ENCODE measurements at places on chromosomes 1 and 21.
A peak's percentile ranks its signal among the peaks of the same experiment; 100 is the strongest.

DNA sequence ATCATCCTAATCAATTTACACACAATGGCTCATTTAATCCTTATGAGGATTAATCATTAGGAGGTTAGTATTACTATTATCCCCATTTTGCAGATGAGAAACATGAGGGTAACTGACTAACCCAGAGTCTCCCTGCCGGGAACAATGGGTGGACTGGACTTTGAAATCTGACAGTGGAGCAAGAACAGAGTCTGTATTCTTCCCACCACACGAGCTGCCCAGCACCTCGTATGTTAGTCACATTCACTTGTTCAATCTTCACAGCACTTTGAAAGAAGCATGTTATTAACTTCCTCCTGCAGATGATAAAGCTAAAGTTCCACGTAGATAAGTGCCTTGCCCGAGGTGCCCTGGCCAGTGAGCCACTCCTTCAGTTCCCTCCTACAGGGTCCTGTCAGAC is 12.4 kb downstream of the C8B start:
- DNase-seq: no peak

- no peak for DNase-seq
These were observed 174.6 kb downstream of the RWDD3 start for GRCh38 chr1:95408507-95409136.

DNA sequence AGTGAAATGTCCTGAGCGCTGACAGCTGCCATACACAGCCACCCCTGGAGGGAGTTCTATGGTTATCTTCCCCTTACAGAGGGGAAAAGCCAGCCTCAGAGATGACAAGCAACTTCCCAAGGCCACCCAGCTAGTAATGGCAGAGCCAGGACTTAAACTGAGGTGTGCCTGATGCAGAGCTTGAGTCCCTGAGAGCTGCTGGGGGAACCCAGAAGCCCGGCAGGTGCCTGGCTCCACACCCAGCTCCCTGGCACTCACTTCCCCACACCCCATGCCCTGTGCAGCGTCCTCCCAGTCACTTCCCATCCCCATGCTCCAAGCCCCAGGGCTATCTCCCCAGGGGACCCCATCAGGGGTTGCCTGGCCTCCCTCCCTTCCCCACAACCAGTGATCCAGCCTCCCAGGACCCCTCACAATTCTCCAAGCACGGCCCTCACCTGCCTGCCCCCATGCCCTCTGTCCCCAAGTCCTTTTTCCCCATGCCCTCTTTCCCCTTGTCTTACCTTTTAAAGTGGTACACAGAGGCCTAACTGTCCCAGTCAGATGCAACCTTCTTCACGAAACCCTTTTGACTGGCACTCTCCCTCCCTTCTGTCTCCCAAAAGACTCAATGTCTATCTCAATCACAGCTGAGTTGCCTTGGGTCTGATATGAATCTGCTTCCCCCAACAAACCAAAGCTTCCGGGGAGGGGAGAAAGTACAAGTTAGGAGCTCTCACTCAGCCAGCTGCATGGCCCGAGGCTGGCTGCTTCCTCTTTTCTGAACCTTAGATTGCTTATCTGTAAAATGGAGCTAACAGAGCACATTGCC is 39.8 kb upstream of the LRP8 start:
- peak; percentile 47 for DNase-seq

GRCh38 chr1:87673748-87674147 is 345.1 kb downstream of the LMO4 start:
- DNase-seq: no peak

DNA sequence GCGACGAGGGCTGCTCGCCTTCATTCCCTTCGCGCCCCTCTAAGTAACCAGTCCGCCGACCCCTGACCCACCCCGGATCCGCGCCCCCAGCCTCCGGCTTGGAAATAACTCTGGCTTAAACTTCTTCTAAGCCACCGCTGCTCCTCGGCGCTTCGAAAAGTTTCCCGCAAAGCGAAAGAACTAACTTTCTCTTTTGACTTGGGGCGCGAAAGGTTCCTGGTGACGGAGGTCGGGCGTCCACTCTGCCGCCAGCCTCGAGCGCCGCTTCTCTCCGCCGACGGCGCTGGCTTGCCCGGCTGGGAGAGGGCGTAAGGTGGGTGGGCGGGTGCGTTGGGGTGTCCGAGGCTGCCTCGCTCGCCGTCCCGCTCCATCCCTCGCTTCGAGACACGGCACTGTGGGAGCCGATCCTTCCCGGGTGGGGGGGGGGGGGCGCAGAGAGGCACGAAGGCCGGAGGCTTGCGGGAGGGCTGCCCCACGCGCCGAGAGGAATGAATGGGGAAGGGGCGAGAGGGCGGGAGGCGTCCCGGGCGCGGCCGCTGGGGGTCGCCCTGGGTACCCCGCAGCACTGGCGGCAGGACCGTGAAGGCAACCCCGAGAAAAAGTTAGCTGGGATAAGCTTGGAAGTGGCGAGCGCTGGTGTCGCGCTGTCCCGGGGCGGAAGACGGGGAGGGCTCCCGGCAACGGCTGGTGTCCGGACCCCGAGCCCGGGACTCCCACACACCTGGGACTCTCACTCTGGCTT is 569 bp downstream of the ATF3 start:
- DNase-seq: peak; percentile 70

DNA sequence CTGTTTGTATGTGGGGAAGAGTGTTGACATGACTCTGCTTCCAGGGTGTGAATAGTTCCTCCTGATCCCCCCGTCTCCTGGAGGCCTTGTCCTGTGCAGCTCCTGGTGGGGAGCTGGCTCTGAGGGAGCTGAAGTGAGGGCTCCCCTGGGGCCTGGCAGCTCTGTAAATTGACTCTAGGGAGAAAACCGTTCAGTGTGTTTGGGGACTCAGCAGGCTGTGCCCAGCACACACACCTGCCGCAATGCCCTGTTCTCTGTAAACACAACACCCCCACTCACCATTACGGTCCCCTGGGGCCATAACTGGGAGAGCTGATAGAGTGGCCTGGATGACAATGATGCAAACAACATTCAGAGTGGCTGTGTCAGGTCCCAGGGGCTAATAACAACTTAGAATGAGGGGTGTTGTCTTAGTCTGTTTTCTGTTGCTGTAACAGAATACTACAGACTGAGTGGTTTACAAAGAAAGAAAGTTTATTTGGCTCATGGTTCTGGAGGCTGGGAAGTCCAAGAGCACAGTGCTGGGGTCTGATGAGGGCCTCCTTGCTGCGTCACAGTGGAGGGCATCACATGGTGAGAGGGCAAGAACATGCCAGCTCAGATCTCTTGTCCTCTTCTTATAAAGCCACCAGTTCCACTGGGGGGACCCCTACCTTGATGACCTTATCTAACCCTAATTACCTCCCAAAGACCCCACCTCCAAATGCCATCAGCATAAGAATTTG is 15.3 kb downstream of the ADORA1 start:
- DNase-seq: no peak

DNA sequence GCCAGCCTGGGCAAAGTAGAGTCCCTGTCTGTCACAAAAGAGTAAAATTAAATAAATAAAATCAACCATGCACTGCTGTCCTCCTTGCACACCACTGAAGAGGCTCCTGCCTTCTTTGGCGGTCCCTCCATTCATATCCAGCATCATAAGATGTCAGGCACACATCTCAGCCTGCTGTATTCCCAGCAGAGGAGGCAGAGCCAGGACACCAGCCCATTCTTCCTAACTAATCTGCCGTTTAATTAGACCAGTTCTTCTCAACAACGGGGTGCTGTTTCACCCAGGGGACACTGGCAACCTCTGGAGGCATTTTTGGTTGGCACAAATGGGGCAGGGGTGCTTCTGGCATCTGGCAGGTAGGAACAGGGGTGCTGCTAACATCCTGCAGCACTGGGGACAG is 119.7 kb downstream of the ETS2 start:
- no peak for DNase-seq

DNA sequence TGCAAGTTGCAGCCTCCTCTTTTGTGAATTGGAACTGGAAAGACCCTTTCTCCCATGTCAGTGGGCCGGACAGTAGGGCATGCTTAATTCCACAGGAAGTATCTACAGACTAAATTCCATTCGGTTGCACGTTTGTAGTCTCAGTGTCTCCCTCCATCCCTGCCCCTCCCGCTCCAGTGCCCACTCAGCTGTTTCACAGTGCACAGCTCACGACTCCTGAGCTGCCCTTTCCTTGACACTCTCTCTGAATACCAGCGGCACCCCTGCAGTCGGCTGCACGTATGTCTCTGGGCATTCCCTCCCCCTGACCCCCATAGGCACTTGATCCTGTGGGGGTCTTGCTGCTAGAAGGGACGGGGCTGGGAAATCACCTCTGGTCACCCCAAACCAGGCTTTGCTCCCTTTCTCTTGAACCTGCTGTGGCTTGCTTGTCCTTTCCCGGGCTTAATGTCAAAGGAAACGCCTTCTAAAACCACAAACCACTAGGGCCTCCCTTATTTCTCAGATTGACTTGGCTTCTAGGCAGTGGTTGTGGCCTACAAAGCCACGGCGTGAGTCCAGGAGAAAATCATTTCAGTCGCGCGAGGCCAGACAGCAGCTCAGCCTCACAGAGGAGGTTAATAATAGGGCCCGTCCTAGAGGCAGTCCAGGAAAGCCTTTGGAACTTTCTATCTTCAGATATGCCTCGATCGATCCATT is 365.3 kb upstream of the PROX1 start:
- no peak for DNase-seq

- no peak for DNase-seq
These were observed 746.9 kb upstream of the ADGRL2 start for GRCh38 chr1:81053826-81054225.

- DNase-seq: no peak
These were observed 222.3 kb upstream of the SGIP1 start for GRCh38 chr1:66311628-66312027.

DNA sequence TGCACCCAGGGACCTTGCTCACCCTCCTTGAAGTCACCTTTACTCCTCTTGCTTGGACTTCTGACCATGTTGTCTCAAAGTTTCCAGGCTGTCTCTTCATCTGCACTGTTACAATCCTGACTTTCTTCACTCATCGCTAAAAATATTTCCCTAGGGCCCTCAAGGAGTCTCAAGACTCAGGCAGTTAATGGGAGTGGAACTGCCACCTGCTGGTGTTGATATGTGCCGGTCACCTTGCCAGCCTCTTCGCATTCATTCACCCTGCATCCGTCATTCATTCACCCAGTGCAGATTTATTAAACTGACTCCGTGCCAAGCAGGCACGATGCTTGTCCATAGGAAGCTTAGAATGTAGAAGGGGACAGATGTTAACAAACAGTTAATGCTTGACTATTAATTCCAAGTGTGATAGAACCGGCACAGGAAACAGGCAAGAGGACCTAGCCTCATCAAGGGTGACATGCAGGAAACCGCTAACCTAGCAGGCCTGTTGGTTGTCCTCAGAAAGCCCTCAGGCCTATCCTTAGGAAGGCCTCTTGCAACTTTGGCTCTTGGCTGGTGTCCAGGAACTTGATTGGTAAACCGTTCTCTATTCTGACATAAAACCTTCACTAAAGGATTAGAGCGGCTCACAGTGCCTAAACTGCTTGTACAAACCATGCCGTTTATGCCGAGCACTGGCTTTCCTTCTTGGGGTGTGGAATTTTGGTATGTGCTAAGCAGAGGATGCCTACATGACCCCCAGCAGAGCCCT is 342.2 kb downstream of the CAMTA1 start:
- no peak for DNase-seq

GRCh38 chr1:85621430-85621829 is 40.9 kb downstream of the CCN1 start:
- no peak for DNase-seq

GRCh38 chr1:24210195-24210627 is 23.1 kb upstream of the IFNLR1 start:
- DNase-seq: no peak

GRCh38 chr1:204142032-204142974 is 9.5 kb downstream of the ETNK2 start:
- no peak for DNase-seq

DNA sequence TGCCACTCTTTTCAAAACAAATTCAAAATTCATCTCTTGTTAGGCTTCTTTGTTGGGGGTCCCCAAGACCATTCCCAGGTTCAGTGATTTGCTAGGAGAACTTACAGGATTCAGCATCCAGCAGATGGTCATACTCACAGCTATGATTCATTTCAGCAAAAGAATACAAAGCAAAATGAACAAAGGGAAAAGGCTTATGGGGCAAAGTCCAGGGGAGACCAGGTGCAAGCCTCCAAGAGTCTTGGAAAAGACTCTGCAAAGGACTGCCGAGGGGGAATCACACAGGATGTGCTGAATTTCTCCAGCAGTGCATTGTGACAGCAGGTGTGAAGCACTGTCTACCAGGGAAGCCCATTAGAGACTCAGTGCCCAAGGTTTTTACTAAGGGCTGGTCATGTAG is 7.3 kb downstream of the TRAF5 start:
- DNase-seq: no peak

- no peak for DNase-seq
These were observed 9.7 kb downstream of the SFT2D2 start for GRCh38 chr1:168235548-168235885.

GRCh38 chr1:210483821-210484220 is 155.1 kb downstream of the HHAT start:
- no peak for DNase-seq

DNA sequence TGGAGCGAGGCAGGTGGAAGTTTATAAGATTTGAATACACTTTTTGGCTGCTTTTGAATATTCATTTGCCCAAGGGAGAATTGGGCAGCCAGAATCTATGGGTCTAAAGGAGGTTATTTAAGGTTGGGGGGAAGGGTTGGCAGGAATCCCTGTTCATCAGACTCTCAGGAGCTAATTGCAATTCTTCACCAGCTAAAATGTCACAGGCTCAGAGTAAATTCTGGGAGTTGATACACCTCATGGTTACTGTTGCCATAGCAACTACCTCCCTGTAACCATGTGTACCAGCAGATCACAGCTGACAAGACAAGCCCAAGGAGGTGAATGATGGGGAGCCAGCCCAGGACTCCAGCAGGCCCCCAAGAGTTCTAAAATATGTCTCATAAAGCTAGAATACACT is 75.5 kb downstream of the CAMK2N1 start:
- DNase-seq: no peak

GRCh38 chr21:40923407-40923806 is 76.4 kb upstream of the DSCAM start:
- DNase-seq: no peak

DNA sequence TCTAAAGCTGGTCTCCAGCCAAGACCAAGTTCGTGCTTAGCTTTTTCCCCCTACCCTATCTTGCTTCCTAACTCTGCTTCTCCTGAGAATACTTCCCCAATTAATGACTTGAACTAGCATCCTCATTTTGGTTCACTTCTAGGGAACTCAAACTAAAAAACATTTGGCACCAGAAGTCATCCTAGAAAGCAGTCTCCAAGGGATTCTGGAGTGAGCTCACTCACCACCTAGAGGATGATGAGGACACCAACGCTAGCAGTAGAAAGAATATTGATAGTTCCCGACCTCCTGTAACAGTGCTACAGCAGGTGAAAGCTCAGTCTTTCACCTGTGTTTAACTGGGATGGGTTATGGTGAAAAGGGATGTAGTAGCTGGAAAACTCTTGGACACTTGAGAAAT is 4.7 kb upstream of the PSMB2 start:
- no peak for DNase-seq

All from activated naive CD8-positive, alpha-beta T cell treated with anti-CD3 and anti-CD28 coated beads, Interleukin-2, amount 10 ng/mL, durations not matched to agents 7 days and 5 days (primary cell).